ENCODE measurements at places on chromosomes 2 and 18.

DNA sequence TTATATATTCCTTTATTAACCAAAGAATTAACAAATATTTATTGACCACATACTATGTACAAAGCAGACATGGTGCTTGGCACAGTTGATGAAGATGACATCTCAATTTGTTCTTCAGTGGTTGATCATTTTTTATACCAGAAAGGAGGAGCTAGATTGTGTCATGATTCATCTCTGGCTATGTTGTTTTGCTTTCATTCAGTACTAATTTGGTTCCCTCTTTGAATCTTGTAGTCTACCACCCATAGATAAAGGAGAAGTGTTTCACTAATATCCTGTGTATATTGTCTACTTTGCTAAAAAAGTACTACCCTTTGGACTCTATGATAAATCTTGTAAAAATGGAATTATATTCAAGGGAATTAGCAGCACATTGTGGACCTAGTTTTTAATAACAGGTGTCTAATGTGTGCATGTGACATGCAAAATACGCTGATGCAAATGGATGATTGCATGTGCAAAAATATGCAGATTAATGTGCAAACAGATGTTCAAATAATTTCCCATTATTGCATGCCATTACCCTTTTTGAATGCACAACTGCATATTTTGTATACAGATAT, 313.2 kb upstream of the ZEB2 start:
- DNase-seq: no peak

DNA sequence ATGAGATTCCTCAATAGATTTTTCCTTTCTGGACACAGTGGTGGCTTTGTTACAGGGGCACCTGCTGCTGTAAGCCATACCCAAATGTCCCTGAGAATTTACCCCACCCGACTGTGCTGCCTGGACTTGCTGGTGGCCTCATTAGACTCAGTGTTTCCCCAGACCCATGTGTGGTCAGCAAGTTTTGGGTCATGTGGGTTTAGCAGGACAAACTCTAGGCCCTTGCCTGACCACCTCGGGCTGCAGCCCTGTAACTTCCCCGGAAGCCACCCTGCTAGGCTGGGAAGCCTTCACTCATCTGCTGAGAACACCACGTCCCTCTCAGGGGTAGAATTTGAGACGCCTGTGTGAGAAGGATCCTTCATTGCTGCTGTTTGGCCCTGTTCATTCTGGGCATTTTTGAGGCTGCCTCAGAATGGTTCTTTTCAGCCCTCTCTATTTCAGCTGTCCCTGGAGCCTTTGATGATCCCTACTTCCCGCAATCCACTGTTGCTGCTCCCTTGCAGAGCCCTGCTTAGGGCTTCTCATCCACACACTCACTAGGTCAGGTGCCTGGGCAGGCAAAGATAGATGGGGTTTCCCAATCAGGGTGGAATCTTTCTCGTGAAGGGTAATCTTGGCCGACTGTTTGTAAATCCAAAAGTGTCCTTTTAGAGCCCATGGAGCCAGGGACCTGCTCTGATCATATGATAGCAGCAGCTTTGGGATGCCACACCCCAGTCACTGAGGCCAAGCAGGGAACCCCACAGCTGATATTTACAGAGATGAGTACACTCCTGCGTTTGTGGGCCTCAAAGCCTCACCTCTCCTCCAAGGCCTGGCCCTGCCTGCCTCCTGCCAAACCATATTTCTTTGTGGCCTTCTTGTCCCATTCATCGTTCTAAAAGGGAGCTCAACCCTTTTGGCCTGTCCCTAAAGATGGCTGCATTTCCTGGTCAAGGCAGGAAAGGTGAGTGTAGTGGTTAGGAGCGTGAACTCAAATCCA, 6.7 kb downstream of the EHD3 start:
- DNase-seq: no peak

DNA sequence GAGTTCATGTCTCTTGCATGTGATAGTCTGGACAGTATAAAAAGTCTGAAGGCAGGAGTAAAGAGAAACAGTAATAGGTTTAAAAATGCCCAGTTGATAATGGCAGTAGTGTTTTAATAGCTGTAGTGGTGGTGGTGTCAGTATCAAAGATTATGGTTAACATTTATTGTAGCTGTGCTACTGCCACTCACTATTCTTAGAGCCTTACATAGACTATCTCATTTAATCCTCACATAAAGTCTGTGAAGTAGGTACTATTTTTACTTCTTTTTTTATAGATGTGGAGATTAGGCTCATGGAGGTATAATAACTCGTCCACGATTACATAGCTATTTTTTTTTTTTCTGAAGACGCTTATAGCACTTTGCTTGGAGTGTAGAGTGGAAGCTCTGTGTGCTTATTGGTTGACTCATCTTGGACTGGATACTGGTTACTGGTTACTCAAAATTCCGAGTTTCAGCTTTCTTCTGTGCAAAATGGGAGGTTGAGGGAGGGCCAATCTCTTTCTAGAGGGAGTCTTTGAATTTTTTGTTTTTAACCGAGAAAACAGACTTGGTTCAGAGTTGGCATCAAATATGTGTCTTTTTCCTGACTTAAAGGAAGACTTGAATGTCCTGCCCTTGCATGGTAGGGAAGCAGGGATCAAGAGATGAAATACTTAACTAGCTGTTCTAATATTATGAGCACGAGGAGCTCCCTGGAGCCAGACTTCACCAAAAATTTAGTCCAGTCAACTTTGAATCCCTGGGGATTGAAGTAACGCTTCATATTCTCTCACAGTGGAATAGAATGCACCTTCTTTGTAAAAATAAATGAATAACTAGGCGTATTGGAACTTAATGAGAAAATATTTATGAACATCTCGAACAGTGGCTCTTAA, 27.1 kb downstream of the CERS6 start:
- DNase-seq: no peak

- peak; percentile 34 for DNase-seq
Measured at GRCh38 chr2:238771218-238771617, 76.7 kb upstream of the TWIST2 start.

DNA sequence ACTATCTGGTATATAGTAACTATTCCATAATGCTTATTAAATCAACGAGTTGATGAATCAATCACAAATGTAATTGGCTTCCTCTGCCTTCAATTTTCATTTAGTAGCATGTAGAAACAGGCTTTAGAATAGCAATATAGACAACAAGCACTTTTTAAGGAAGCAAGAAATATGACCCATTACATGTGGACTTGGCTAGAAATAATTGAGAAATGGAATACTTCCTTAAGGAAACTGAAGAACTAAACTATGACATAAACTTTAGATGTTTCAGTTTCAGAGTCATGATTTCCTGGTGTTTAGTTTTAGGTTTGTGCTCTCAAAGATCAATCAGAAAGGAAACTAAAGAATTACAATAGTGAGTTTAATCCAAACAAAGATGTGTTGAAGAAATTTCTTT, 443.8 kb downstream of the MBD2 start:
- DNase-seq: no peak

DNA sequence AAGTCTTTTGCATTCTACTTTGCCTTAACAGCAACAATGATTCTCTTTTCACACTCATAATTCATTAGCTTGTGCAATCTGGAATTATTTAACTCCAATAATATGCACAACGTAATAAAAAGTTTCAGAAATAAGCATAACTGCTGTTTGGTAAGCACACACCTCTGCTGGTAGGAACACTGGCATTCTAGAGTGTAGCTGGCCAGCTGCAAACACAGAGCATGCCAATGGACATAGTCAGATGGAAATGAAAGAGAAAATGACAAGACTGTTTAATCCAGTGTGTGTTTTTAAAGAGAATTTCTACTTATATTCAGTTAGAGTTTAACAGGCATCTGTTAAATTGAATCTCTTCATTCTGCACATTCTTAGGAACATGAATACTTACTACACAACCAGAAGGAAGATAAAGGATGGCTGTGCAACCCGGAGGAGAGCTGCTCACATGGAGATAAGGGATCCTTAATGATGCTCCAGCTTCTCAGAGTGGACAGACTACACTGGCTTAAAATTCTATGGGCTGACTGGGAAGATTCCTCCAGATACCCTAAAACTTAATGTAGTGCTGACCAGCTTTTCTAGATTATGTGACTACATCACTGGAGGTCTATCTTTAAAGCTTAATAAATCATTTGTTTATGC, 94.6 kb upstream of the CHAC2 start:
- DNase-seq: no peak

- peak; percentile 45 for DNase-seq
Measured at GRCh38 chr2:238601433-238602222, 174.9 kb downstream of the ASB1 start.

- DNase-seq: peak; percentile 53
Measured at GRCh38 chr18:53457068-53457467, 767.4 kb downstream of the MBD2 start.

Measured in fibroblast of skin of right quadriceps (primary cell).